ENCODE measurements at places on chromosomes 11 and 22.

DNA sequence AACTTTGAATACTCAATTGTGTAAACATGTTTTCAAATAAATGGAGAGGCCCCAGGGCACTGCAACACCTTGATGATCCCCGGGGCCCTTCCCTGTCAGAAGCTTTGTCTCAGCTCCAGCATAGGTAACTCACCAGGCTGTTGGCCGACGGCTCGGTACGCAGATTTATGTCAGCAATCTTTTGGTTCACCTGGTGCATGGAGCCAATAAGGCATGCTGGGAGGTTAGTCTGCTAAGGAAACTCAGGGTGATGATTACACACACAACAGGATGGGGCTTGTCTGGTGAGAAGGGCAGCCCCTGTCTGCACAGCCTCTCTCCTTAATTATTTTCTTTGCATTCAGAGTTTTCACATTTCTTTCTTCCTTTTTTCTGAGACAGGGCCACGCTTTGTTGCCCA is 10.8 kb downstream of the FAM227A start:
- DNase-seq: no peak

DNA sequence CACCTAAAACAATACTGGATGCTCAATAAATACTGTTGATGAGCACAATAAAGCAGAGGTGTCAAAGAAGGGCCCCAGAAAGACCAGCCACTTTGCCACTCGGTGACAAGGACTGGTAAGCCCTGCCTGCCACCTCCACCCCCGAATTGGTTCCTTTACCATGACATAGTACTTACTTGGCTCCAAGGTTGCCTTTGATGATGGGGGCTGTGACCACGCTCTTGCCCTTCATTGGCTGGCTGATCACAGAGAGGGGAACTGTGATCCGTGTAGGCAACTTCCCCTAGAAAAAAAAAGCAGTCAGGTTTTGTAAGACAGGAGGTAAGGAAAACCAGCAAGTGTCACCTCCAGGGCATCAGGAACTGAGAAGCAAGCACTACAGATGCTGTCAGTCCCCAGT is 29.7 kb downstream of the NFRKB start:
- DNase-seq: no peak

GRCh38 chr22:27247701-27248434 is 553.7 kb downstream of the MN1 start:
- no peak for DNase-seq

GRCh38 chr11:91220476-91221202 is 997.8 kb upstream of the CHORDC1 start:
- DNase-seq: no peak

DNA sequence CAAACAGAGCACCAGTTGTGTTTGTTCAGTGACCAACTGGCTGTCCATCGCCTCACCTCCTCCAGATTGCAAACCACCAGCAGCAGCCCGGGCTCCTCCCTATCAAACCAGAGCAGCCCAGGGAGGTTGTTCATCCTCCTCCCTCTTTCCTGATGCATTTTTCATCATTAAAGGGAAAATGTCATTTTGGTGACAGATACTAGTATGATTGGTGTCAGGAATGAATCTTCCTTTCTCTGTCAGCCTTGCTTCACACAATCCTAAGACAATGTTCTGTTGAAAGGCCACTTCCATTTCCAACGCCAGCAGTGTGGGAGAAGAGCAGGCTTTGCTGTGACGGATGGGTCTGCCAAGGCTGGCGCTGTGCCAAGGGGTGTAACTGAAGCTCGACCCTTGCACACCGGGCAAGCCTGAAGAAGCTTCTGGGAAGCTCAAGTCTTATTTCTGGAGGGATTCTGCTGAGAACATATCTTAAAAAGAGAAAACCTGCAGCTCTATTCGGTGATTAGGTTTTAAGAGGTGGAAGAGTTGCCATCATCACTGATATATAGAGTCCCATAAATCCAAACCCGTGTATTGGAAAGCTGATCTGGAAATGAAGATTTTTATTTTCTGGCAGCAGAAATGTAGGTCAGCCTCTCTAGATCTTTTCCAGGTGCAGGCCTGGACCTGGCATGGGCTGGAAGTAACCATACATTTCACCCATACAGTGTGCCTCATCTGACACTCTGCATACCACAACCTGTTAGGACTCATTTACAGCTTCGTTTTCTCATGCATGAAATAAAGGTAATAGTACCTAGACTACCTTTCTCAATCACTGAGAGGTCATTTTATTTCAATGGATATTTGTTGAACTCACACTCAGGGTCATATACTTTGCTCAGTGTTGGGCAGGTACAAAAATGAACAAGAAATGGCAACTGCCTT is 524.5 kb downstream of the NTM start:
- no peak for DNase-seq

- no peak for DNase-seq
Observed at GRCh38 chr11:73040046-73040445, 102.1 kb downstream of the FCHSD2 start.

DNA sequence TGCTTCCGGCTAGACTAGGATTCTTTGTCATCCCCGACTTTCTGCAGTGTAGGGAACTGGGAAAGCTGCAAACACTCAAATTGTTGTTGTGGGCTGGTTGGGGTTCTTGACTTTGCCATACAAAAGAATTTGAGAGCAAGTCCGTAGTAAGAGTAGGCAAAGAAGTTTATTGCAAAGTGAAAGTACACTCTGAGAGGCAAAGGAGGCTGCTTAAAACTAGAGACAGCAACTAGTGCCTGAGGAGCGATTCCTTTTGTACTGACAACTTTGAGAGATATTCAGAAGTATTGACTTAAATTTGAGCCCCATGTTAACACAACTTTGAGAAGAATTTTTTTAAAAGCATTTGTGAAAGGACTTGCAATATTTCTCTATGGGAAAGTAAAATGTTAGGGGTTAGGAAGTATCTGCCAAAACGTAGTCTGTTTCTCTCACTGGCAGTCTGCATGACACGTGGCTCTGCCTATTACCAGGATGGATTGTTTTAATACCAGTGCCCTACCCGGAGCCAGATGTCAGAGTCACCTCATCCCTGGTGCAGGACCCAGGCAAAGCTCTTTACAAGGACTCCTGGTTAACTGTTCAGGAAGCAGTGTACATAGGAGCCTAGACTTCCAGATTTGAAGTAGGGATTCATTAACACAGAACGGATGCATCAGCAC is 85.0 kb upstream of the CLPB start:
- no peak for DNase-seq

DNA sequence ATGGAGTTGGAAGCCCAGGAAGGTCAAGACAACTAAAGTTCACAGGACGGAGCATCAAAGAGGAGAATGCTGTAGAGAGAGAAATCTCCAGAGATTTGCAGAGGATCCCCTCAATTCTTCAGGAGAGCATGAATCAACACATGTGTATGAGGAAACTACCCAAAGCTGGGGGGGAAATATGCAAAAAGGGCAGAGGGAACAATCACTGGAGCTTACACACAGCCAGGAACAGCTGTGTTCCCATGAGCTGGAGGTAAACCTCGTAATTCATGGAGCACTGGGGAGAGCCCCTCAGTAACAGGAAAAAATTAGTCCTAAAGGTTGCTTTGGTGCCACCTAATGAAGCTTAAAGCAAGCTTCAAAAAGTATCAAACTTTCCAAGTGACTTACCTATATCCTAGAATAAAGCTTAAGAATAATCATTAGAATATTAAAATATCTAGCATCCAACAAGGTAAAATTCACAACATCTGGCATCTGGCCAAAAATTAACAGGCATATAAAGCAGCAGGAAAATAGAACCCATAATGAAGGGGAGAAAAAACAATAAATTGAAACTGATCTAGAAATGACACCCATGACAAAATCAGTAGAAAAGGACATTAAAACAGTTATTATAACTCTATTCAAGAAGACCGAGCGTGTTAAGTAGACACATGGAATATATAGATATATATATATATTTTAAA is 134.2 kb downstream of the STK33 start:
- no peak for DNase-seq

DNA sequence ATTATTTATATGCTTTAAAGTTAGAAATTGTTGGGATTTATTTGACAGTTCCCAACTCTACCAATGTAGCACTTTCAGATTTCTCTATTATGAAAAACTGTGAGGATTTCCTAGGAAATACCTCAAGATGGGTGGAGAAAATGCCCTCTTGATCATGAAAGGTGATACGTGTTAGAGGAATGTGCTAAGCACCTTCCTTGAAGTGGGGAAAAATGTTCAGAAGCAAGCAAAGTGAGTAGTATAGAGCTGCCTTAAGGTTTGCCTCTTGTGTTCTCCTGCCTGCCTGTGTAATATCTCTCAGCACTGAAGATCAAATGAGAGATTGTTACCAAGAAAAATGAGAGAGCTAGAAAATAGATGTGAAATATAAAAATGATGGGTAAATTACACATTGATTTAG is 58.2 kb downstream of the YAP1 start:
- no peak for DNase-seq

- DNase-seq: no peak
Observed at GRCh38 chr22:23126165-23127054, 15.4 kb downstream of the RSPH14 start.

GRCh38 chr11:113373981-113374560 is 13.5 kb upstream of the ANKK1 start:
- peak; percentile 24 for DNase-seq

GRCh38 chr11:95152876-95153856 is 63.5 kb downstream of the ENDOD1 start:
- peak; percentile 45 for DNase-seq

DNA sequence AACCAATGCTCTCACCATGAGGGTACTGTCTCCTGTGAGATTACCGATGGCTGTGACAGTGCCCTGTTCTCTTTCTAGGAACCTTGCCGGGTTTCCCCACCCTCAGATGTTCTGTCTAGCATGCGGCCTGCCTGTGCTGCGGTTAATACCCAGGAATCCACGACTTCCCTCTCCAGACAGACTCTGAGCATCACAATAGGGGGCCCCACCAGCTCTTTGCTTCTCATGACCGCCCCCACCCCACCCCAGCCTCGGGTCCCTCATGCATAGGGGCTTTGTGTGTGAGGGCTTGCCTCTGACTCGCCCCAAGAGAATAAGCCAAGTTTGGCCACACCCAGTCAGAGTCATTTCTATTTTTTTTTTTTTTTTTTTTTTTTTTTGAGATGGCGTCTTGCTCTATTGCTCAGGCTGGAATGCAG is 10.3 kb downstream of the PARVG start:
- DNase-seq: no peak

DNA sequence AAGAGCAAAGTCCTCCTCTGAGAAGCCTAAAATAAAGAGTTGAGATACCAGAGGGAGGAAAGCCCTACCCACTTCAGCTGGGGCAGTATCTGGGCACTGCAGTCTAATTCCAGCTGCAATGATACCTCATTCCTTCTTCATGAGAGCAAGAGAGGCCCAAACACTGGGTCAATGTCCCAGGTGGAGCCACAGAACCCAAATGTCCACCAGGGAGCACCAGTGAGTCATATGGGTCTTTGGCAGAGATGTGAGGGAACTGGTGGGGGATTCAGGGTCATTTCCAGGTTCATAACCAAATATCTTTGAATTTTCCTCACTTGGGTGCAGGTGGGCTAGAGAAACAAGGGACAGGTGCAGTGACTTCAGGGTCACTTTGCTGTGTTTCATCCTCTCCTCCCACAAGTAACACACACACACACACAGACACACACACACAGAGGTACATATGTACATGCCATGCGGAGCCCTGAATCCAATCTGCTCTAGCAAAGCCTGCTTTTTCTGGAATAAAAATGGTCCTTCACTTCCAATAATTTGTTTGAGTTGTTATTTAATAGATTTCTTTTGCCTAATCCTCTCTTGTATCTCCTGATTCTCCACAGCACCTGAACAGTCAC is 585.4 kb downstream of the SOX6 start:
- peak; percentile 39 for DNase-seq

DNA sequence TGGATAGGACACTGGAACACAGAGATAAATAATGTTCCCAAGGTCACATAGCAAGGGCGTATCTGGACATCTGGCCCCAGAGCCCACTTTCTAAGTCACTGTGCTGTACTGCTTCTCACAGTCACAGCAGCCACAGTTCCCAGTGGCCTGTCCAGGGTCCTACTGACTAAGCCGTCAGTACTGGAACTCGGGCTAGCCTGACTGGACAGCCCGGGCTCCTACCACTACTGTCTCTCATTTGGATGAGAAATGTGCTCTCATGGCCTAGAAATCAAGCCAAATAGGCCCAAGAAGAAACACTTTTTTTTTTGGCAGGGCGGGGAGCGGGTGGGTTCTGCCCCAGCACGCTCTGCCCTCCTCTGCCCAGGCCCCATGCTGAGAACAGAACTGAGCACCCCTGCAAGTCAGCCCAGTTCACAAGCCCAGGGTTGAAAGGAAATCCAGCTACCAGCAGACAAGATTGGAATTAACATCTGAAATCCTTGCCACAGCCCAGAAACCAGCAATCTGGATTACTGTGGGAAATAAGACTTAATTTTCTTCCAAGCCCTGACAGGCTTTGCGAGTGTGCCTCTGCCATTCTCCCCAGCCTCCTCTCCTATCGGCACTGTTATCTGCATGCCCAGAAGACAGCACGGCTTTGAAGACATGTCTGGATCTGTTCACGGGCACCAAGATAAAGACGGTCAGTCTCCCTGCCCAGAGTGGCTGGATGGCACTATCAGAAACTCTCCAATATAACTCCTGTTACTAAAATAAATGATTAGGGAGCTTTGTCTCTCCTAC is 182.9 kb upstream of the NCAM1 start:
- no peak for DNase-seq

- no peak for DNase-seq
Observed at GRCh38 chr11:8610532-8611116, 16.6 kb upstream of the STK33 start.

DNA sequence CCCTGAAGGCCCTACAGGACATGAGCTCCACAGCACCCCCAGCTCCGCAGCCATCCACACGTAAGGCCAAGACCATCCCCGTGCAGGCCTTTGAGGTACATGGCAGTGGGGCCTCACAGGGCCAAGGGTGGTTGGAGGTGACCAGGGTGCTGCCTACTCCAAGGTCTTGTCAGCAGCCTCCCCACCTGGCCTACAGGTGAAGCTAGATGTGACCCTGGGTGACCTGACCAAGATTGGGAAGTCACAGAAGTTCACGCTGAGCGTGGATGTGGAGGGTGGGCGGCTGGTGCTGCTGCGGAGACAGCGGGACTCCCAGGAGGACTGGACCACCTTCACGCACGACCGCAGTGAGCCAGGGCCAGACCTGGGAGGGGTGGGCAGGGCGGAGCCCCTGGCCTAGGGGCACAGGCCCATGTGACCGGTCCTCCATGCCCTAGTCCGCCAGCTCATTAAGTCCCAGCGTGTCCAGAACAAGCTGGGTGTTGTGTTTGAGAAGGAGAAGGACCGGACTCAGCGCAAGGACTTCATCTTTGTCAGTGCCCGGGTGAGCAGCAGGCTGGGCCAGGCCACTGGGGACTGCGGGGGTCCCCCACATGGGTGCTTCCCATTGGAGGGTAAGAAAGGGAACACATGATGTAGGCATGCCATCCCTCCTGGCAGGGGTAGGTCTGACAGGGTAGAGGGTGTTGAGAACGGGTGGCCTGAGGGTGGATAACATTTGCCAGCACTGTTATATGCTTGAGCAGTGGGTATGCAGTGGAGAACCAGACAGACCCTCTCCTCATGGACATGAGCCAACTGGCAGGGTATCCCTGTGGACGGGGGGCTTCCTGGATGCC is 5.6 kb downstream of the INPPL1 start:
- no peak for DNase-seq

DNA sequence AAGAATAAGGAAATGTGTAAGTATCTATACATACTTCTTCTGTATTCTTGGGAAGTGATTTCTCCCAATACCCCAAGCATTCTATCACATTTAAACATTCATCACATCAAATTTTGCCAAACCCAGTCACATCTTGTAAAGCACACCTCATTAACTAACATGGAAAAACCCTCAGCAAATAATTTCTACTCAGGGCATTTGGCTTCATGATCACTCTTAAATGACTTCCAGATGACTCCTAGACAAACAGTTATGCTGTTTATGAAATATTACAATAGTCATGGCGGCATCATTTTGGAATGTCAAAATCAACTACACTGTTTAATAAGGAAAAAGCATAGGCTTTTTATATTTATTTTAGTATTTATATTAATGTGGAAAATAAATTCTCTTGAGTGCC is 47.3 kb upstream of the CCDC34 start:
- DNase-seq: no peak

Measured in small intestine (tissue), 16 donors.